ENCODE measurements at places on chromosomes 3 and 15.

DNA sequence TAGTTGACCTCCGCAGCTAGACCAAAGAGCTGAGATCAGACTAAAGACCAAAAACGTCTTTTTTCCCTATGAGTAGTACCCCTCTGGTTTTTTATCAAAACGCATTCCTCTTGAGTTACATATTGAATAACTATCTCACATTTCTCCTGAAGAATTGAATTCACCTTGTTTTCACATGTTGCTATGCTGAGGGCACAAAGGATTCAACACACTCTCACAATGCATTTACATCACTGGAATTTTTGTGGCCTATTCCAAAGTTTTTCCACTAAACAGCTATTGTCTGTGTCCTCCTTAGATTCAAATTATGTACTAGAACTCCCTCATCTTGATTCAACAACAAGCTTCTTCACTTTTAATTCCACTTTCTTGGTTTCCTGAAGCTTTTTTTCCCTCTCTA lies 112.5 kb downstream of the RSL24D1 start:
- no peak for DNase-seq

DNA sequence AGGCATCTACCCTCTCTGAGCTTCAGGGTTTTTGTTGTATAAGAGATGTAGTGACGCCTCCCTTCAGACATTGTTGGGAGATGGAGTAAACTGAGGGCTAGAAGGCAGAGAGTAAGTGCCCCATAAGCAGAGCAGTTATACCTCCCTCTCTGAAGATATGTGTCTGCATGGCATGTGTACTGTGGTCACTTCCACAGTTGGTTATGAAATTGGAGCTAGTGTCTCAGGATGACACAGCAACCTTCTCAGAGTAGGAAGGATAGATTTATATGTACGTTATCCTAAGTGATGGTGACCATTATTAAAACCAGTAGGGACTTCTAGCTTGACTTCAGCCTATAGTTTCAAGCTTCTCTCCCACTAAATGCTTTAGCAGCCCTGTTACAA lies 17.9 kb downstream of the PXK start:
- DNase-seq = peak; percentile 55

- DNase-seq = no peak
Observed at GRCh38 chr15:33730815-33731214, 237.5 kb upstream of the CHRM5 start.

DNA sequence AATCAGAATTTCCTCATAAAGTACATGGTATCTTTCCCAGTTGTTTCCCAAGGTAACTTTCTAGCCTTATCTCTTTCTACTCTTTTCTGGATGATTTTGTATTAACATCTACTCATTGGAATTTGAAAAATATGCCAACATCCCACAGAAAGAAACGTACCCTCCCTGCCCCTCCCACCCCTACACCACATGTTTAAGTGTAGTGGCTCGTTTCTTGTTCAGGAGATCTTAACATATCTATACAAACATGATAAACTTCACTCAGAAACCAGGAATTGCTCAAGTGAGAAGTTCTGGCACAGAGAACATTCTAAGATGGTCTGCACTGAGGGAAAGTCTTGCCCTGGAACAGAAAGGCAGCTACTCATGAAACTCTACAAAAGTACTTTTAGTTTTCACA lies 404.7 kb downstream of the SOX2 start:
- DNase-seq = no peak

DNA sequence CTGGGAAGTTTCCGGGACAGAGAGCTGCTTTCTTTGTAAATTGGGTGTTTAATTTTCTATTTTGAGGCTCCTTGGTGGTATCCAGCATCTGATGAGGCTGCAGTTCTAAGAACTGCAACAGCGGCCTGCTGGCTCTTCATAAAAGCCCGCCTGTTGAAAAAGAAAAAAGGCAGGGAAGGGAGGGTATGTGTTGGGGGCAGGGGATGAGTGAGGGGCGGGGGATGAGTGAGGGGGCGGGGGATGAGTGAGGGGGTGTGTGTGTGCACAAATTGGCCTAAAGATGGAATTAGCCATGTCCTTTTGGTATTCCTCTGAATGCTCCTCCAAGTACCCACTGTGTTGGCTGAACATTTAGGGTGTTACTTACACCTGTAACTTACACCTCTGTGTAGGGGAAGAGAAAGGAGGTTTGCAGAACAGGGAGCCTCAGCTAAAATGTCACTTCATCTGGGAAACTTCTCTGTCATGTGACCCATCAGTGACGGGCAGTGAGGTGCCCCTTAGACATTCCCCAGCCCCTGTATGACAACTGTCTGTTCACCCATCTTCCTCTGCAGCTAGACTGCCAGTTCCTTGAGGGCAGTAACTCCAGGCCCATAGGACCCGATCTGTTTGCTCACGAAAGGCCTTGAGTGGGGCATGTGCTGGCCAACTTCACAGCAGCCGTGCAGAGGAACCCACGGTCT lies 57.6 kb downstream of the LRIG1 start:
- DNase-seq = no peak

- no peak for DNase-seq
Observed at GRCh38 chr15:75589071-75589470, 10.0 kb upstream of the PTPN9 start.

Measured in fibroblast of villous mesenchyme (primary cell).